Activated CD4-positive, alpha-beta T cell treated with anti-CD3 and anti-CD28 coated beads, Interleukin-10, Interleukin-2, amounts not matched to agents 100 ng/mL and 50 ng/mL, durations not matched to agents 16 hours and 8 hours (primary cell): ENCODE measurements at places on chromosomes 11 and 22.

GRCh38 chr22:27880778-27881394 is 38.2 kb downstream of the PITPNB start:
- DNase-seq, result peak; percentile 50

GRCh38 chr11:129237456-129237855 is 45.3 kb upstream of the ARHGAP32 start:
- no peak for DNase-seq

GRCh38 chr11:100438376-100438775 is 248.7 kb upstream of the ARHGAP42 start:
- DNase-seq, result no peak

DNA sequence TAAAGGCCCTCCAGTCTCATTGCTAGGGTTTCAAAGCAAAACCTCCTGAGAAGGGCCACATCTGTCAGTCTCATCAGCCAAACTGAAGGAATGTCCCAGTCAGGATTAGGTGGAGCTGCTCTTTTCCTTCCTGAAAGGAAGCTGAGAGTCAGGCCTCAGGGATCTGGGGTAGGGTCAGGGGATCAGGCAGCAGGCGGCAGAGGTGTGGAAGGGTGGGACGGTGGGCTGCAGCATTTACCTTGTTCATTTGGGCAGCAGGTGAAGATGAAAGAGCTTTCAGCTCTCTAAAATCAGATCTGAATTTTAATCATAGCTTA is 17.8 kb downstream of the CD82 start:
- no peak for DNase-seq

DNA sequence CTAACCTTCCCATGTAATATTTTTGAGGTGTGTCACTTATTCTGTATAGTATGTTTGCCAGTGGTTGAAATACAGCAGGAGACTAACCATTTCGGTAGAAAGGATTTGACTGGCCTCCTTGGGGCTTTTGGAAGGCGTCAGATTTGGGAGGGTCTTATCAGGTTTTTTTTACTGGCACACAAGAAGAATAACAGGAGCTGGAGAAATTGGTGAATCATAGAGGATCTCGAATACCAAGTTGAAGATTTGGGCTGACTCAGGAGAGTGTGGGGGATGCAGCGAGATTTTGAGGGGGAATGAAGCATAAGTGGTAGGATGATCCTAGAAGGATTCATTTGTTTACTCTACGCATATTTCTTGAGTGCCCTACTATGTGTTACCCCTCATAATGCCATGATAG is 200.5 kb downstream of the DDX10 start:
- no peak for DNase-seq

DNA sequence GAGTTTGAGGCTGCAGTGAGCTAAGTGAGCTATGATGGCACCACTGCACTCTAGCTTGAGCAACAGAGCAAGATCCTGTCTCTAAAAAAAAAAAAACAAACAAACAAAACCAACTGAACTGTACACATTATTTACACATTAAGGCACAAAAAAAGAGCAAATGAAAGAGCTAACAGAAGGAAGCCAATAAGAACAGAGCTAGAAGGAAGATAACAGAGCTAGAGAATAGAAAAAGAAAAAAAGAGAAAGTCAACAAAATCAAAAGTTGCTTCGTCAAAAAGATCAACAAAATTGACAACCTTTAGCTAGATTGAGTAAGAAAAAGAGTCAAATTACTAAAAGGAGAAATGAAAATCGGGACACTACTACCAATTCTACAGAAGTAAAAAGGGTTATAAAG is 25.0 kb downstream of the GUCD1 start:
- DNase-seq, result no peak
